ENCODE measurements at places on chromosomes 1 and 21.

GRCh38 chr1:164518692-164519332, 40.2 kb upstream of the PBX1 start:
- DNase-seq = no peak

GRCh38 chr1:161706482-161707347, at the start of gene FCRLA:
FCRLA (plus strand) TSS chr1:161707229; CDS start chr1:161707265, 36 bp downstream.
- DNase-seq = no peak

DNA sequence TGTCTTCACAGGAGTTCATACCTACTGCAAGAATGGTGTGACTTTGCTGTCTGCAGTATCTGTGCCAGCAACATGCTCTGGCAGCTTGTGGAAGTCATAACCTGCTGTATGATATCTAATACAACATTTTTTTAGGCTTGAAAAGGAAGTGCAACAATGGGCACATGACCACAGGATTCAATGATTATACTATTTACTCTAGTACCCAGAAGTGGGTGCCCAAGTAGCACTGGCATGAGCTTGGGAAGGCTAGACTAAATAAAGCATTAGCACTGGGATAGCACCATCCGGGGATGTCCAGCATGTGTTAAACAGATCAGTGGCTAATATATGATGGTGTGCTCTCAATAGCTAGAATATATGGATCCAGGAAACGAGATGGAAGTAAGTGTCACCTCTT, 98.6 kb upstream of the PDE4B start:
- DNase-seq = no peak

DNA sequence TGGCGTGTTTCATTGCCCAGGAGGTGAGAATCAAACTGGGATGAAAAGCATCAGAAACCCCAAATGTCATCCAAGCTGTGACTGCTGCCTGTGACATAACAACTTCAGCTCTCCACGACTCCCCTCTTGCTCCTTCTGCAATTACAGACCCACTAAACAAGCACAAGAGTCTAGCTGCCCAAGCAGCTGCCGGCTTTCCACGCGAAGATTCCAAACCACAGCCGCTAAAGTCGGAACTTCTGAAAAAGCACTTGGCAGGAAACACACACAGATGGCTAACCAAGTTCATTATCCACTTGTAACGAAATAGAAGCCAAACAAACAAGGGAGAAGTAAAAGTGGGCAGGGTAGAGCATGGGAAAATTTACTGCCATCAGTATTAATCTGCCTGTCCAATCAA, 198.1 kb downstream of the SLC35F3 start:
- DNase-seq = no peak

GRCh38 chr1:32876341-32877210, 5.9 kb upstream of the FNDC5 start:
- no peak for DNase-seq

GRCh38 chr1:97084546-97084945, 363.0 kb downstream of the PTBP2 start:
- no peak for DNase-seq

DNA sequence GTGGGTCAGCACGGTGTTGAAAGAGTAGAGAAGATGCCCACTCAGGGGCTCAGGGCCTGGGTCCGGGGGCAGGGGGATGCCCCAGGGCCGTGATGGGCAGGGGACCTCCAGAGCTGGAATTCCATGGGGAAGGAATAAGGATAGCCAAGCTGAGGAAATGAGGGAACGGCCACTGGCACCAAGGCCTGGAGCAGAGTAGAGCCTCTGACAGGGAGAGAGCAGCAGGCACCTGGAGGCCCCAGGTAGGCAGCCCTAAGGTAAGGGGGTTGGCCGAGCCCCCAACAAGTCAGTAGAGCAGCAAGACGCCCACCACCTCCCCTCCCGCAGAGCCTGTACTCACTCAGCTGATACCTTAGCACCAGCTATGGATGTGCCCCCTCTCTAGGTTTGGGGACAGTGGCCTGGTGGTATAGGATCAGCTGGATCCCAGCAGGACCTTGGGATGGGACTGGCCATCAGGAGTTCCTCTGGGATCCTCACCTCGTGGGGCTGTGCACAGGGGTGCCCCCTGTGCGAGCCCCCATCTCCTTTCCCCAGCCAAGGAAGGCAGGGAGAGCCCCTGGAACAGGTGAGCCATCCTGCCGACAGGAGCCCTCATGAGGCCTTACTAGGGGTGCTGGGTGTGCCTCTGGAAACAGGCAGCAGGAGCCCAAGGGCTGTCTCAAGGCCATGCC, 21.0 kb upstream of the ARF1 start:
- DNase-seq = no peak

GRCh38 chr1:20974069-20974468, 187.0 kb upstream of the HP1BP3 start:
- no peak for DNase-seq

DNA sequence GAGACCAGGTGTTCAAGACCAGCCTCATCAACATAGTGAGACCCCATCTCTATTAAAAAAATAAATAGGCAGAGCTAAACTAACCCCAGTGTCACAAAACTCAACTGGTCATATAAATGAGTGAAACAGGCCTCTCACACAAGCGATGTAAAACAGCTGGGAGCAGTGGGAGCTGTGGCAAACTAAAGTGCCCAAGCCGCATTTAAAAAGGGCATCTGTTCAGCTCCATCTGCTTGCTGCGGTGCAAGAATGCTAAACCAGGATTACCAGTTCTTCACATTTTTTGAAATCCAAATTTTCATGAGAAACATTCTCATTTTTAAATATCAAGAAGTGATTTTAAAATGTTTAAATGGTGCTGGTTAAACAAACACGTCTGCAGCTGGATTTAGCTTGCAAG, 50.0 kb upstream of the WNT2B start:
- no peak for DNase-seq

GRCh38 chr1:227131193-227131592, 187.1 kb downstream of the CDC42BPA start:
- DNase-seq = no peak

- no peak for DNase-seq
These were observed 1.5 kb upstream of the RUNX1 start for GRCh38 chr21:35050348-35051286.

DNA sequence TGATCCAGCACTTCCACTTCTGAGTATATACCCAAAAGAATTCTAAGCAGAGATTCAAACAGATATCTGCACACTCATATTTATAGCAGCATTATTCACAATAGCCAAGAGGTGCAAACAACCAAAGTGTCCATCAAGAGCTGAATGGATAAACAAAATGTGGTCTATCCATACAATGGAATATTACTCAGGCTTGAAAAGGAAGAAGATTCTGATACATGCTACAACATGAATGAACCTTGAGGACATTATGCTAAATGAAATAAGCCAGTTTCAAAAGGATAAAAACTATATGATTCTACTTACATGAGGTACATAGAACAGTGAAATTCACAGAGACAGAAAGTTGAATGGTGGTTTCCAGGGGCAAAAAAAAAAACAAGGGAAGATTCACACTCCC, 88.9 kb downstream of the CCDC185 start:
- no peak for DNase-seq

DNA sequence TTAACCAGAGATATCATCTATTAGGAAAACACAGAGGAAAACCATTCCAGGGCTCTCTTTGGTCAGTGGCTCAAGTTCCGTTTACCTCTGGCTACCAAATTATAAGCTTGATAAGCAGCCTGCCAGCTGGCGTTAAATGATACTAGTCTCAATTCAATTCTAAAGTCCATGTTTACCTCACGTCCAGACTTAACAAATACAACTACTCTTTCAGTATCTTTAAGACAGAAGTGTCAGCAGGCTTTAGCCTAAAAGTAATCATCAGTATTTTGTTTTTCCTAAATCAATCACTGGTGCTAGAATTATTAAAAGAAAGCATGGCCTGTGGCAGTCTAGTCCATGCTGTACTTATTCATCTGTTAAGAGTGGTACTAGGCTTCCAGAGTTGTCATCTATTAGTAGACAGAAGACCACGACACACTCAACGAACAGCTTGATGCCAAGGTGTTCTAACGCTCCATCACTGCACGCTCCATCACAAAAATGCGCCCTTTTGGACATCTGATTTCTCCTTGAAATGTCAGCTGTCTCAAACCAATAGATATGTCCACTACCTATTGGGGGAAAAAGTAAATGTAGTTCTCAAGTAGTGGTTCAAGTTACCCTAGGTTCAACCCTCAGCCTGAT, 1.5 kb downstream of the IVNS1ABP start:
- no peak for DNase-seq

DNA sequence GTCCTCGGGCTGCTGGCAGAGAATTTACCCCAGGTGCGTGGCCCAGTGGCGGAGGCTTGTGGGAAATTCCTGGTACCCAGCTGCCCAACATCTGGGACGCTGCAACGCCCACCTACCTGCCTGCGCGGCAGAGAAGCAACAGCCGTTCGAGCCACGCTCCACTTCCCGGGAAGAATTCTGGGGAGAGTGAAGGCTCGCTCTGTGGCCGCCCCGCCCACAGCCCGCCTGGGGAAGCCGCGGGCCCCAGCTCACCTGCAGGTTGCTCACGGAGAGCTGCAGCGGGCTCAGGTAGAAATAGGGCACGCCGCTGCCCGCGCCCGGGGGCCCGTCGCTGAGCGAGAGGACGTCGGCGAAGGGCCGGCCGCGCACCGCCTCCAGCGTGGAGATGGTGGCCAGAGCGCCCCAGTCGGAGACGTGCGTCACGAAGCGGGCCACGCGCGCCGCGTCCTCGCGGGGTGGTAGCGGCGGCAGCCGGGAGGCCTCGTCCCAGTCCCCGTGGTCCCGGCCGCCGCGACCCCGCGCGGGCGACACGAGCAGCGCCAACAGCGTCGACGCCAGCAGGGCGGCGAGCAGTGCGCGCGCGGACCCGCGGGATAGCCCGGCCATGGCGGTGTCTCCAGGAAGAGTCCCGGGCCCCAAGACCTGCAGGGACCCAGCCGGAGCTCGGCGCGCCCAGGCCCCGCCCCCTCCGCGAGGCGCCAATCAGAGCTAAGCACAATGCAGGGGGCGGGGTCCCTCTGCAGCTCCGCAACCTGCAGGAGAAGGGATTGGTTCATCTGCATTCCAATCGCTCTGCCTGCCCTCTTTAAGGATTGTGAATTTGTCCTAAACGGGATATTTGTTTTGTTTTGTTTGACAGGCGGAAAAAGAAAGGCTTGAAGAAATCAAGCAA, at the start of gene CREG1:
TSS of gene CREG1 (minus strand) at position 627 of the 892 bp plus-strand sequence.
- peak; percentile 80 for DNase-seq

DNA sequence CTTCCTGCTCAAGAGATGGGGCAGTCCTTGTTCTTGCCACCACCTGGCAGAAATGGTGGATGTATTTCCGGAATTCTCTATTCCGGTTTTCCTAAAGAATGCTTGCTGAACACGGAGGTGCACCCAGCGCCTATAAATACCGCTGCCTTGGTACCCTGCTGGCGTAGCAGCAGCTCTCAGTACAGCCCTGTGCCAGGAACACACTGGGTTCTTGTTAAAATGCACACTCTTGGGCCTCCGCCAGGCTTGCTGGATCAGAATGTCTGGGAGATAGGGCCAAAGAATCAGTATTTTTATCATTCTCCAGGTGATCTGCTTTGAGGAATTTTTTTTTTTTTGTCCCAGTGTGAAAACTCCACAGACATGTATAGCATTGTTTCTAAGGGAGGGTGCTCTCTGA, 54.2 kb downstream of the IGSF5 start:
- no peak for DNase-seq

DNA sequence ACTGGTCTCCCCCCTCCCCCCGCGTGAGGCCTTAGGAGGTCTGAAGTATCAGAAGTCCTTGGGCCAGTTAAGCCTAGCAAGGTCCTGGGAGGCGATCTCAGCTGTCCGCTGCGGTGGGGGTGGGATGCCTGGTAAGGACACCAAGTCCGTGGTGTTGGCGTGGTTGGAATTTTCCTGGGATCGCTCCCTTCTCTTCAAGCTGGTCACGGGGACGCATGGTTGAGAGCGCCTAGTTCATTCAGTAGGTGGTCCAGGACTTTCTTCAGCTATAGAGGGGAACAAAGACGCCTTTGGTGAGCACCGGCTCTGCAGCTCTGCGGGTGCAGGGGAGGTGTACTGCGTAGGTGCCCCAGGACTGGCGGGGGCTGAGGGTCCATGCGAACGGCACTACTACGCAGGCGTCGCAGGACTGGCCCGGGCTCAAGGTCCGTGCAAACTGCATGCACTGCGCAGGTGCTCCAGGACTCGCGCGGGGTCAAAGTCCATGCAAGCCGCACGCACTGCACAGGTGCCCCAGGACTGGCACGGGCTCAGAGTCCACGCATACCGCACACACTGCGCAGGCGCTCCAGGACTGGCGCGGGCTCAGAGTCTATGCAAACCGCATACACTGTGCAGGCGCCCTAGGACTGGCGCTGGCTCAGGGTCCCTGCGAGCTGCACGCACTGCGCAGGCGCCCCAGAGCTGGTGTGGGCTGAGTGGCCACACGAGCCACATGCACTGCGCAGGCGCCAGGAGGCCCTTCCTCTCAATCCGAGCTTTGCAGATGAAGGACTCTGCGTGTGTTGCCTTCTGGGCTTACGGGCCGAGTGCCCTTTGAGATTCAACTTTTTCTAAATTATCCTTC, 36.6 kb upstream of the HMGN1 start:
- DNase-seq = peak; percentile 11

- no peak for DNase-seq
These were observed 37.2 kb downstream of the KANK4 start for GRCh38 chr1:62281922-62282555.

- no peak for DNase-seq
These were observed 144.5 kb upstream of the SMYD2 start for GRCh38 chr1:214136324-214136919.

DNA sequence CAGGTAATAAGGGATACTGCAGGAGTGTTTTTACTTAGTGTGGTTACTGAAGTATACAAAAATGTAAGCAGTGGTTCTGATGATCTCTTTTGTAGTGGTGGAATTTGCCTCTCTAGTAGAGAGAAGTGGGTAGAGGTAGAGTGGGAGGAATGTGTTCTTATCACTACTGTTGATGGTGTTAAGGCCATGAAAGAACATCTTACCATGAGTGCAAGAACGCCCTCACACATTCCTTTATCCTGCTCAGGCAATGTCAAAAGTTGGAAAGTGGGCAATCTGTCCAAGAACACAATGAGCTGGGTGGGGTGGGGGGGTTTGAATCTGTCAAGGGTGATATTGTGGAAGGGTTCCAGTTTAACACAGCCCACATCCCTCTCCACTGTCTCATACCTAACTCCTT, 78.6 kb downstream of the TTLL7 start:
- no peak for DNase-seq

- DNase-seq = no peak
These were observed 24.4 kb upstream of the CADM3 start for GRCh38 chr1:159146980-159147379.

- DNase-seq = no peak
These were observed 18.3 kb downstream of the IL6R start for GRCh38 chr1:154423304-154423987.

GRCh38 chr1:160206421-160207117, 1.4 kb downstream of the PEA15 start:
- DNase-seq = no peak

- no peak for DNase-seq
These were observed 52.2 kb downstream of the MEF2D start for GRCh38 chr1:156448134-156448967.
